ENCODE measurements at places on chromosomes 13 and 19. TPM values are rescaled to one million over a fixed set of nuclear protein-coding genes. Genes with fewer than 3 reads are reported as not detected.

DNA sequence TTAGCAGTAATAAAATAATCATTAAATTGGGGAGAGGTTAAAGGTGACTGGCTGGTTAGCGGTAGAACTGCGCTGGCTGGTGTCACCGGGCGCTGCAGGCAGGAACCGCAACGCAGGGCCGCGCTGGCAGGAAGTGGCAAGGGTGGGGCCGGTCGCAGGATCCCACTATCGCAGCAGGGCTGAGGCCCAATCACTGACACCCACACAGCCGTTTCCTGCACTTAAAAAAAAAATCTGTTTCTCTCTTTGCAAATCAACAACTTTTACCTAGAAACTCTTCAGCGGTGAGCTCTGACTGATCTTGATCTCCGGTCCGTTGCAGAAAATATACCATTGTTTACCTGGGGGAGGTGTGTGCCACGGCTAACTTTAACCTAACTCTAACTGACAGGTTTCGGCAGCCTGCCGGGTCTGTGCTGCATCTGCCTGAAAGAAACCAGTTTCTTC is 46.9 kb downstream of the KLF2 start:
- peaks cover 26% of the 10 kb centered on the region for H3K36me3 ChIP-seq
- no peaks in the 10 kb centered on the region for H3K4me1 ChIP-seq
- no peak overlapping the region for H3K4me3 ChIP-seq
- no peak for DNase-seq
- H3K27me3 ChIP-seq: no peaks in the 10 kb centered on the region

GRCh38 chr13:37701972-37702371 is 103.4 kb upstream of the POSTN start:
- H3K27ac ChIP-seq: no peak overlapping the region
- H3K27me3 ChIP-seq: no peaks in the 10 kb centered on the region
- peak; percentile 77 for DNase-seq
- no peaks in the 10 kb centered on the region for H3K36me3 ChIP-seq
- no peak overlapping the region for H3K4me3 ChIP-seq

DNA sequence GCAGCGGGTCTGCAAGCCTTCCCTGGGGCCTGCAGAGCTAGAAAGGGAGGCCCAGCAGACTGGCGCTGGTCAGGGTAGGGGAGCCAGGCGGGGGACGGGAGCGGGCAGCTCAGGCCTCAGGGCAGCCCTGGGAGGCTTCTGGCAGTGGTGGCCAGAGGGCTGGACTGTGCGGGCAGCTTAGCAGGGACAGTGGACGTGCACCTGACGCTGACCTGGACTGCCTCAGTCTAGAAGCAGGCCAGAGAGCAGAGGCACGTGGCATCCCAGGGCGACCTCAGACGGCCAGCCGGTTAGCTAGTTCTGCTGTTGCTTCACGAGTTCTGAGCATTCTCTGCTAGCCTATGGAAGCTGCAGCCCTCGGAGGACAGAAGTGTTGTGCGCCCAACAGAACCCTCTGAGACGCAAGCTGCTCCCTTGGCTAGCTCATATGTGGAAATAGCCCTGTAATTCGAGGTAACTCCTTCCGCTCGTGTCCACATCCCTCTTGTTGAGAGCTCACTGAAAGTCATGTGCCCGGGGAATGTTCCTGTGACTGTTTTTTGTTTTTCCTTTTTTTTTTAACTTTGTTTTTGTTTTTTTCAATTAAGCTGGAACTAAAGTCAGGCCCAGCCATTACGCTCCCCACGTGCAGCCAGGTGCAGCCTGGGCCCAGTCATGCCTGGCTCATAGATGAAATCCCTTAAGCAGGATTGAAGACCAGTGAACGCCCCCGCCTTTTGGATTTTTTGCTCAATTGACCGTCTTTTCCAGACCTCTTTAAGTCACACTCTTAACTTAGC is 1.9 kb upstream of the FAM174C start:
- no peak for DNase-seq
- H3K27me3 ChIP-seq: no peaks in the 10 kb centered on the region
- peaks cover 60% of the 10 kb centered on the region for H3K4me1 ChIP-seq
- peaks cover 48% of the 10 kb centered on the region for H3K36me3 ChIP-seq
- peak overlapping the region; percentile 99 for H3K27ac ChIP-seq

DNA sequence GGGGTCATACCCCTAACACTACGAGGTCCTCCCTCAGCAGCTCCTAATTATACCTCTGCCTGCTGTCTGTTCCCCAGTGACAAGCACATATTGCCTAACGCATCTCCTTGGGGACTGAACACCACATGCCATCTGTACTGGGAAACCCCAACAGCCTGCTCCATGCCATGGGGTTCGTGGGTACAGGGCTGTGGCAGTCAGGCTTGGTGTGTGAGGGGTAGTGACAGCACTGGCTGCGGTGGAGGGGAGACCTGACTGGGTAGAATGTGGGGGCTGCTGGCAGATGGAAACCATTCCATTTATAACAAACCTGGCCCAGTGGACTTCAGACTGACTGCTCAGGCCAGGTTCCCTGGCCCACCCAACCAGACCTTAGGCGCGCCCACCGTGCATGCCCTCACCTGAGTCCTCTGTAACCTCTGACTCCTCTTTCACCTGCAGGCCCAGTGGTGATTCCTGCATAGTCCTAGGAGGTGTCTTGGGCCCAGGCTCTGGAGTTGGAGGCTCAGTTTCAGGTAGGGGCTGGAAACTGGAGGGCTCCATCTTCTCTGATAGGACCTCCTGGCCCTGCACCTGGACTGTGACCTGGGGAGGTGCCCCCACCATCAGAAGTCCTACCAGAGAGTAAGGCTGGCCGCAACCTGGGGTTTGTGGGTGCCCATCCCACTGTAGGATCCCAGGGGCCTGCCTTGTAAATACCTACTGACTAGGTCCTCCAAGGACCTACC is 3.0 kb downstream of the MZF1 start:
- H3K27me3 ChIP-seq: no peaks in the 10 kb centered on the region
- no peak overlapping the region for H3K27ac ChIP-seq
- peaks cover 2% of the 10 kb centered on the region for H3K36me3 ChIP-seq
- DNase-seq: no peak
- no peak overlapping the region for H3K4me3 ChIP-seq
- peaks cover 10% of the 10 kb centered on the region for H3K4me1 ChIP-seq

DNA sequence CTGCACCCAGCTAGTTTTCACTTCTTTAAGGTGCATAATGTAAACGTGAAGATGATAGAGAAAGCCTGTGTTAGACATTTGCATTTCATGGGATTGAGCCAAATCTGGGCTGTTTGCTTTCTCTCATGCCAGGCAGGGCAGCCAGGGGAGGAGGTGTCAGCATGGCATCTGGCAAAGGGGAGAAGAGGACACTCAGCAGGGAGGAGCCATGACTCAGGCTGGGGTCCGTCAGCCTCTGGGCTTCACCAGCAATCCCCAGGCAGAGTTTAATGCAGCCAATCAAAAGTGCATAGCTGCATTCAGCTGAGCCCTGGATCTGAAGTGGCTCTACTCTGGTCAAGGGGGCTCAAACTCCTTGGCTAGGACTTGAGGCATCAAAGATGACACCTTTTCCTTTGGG is 23.5 kb downstream of the EBPL start:
- H3K4me1 ChIP-seq: peaks cover 11% of the 10 kb centered on the region
- no peaks in the 10 kb centered on the region for H3K27me3 ChIP-seq
- H3K4me3 ChIP-seq: no peak overlapping the region
- no peak for DNase-seq

DNA sequence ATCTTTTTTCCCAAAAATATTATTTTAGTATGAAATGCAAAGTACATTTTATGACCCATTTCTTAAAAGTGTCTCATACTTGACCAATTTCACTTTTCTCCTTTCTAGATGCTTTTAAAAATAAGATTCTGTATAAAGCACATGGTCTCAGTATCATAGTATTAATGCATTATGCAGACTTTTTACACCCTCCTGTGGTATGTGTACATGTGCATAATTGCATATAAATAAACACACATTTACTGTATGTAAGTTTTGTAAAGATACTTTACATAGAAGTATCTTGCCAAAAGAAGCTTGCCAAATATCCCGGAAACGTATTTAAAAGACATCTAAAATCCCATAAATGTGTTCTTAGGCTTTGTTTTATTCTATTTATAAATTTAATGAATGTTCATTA is 85.1 kb upstream of the MAB21L1 start:
- no peaks in the 10 kb centered on the region for H3K4me1 ChIP-seq
- no peak overlapping the region for H3K27ac ChIP-seq
- DNase-seq: no peak
- no peaks in the 10 kb centered on the region for H3K36me3 ChIP-seq
- H3K4me3 ChIP-seq: no peak overlapping the region

DNA sequence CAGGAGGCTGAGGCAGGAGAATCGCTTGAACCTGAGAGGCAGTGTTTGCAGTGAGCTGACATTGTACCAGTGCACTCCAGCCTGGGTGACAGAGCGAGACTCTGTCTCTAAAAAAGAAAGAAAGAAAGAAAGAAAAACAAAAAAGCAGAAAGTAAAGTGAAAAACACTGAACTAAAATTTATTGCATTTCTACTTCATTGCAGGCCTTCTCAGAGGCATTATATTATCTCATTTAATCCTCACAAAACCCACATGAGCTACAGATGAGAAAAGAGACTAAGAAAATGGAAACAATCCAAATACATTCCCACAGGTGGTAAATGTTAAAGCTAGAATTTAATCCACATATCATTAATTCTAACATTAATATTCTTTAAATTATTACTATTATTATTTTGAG is 147.2 kb upstream of the FREM2 start:
- no peak for DNase-seq
- no peaks in the 10 kb centered on the region for H3K4me1 ChIP-seq
- no peaks in the 10 kb centered on the region for H3K36me3 ChIP-seq
- H3K27ac ChIP-seq: no peak overlapping the region

- peak overlapping the region; percentile 56 for H3K27ac ChIP-seq
- H3K27me3 ChIP-seq: no peaks in the 10 kb centered on the region
- H3K4me3 ChIP-seq: no peak overlapping the region
- peak; percentile 13 for DNase-seq
- H3K36me3 ChIP-seq: no peaks in the 10 kb centered on the region
These were observed 71.5 kb downstream of the RUBCNL start for GRCh38 chr13:46315491-46316075.

GRCh38 chr13:50025436-50025835 is 10.2 kb downstream of the KCNRG start:
- H3K27ac ChIP-seq: no peak overlapping the region
- H3K27me3 ChIP-seq: no peaks in the 10 kb centered on the region
- no peak overlapping the region for H3K4me3 ChIP-seq
- no peak for DNase-seq
- peaks cover 5% of the 10 kb centered on the region for H3K4me1 ChIP-seq

DNA sequence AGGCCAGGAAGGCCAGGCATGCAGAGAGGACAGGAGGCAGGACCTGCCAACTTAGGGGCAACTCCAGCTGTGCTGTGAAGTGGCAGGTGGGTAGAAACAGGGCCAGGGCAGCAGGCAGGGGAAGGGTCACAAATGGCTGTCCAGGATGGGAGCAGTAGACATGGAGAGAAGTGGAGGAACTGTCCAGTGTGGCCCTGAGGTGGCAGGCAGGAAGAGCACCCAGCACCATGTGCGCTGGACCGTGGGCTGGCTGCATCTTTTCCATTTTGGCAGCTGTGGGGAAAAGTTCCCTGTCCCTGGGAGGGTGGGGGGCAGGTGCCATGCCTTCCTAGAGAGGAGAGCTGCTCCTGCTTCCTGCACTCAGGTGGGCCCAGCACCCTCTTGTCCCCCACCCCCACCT is 13.8 kb downstream of the DEDD2 start:
- no peaks in the 10 kb centered on the region for H3K27me3 ChIP-seq
- peaks cover 64% of the 10 kb centered on the region for H3K36me3 ChIP-seq
- no peaks in the 10 kb centered on the region for H3K4me1 ChIP-seq
- no peak for DNase-seq
- no peak overlapping the region for H3K27ac ChIP-seq

DNA sequence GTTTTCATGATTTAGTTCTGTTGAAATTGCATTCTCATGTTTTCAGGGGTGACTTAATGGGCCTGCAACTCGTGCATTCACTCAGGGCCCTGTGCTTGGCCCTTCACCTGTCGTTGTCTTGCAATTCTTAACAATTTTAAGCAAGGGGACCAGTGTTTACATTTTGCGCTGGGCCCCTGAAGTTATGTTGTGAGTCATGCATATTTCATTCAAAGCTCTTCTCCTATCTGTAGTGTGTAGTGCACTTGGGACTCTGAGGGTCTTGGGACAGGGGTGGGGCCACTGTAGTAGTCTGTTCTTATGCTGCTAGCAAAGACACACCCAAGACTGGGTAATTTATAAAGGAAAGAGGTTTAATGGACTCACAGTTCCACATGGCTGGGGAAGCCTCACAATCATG is 211.2 kb upstream of the RXFP2 start:
- no peaks in the 10 kb centered on the region for H3K4me1 ChIP-seq
- DNase-seq: no peak
- H3K4me3 ChIP-seq: no peak overlapping the region
- H3K27ac ChIP-seq: no peak overlapping the region
- H3K36me3 ChIP-seq: no peaks in the 10 kb centered on the region
- no peaks in the 10 kb centered on the region for H3K27me3 ChIP-seq

GRCh38 chr13:112073245-112074138 is 6.5 kb downstream of the SOX1 start:
- H3K36me3 ChIP-seq: peaks cover 27% of the 10 kb centered on the region
- peak overlapping the region; percentile 63 for H3K4me3 ChIP-seq
- H3K27ac ChIP-seq: peak overlapping the region; percentile 93
- no peak for DNase-seq

- no peak for DNase-seq
- H3K27me3 ChIP-seq: no peaks in the 10 kb centered on the region
- H3K4me1 ChIP-seq: peaks cover 7% of the 10 kb centered on the region
- H3K4me3 ChIP-seq: no peak overlapping the region
- H3K36me3 ChIP-seq: no peaks in the 10 kb centered on the region
- no peak overlapping the region for H3K27ac ChIP-seq
These were observed 6.9 kb downstream of the GIPR start for GRCh38 chr19:45674946-45675345.

DNA sequence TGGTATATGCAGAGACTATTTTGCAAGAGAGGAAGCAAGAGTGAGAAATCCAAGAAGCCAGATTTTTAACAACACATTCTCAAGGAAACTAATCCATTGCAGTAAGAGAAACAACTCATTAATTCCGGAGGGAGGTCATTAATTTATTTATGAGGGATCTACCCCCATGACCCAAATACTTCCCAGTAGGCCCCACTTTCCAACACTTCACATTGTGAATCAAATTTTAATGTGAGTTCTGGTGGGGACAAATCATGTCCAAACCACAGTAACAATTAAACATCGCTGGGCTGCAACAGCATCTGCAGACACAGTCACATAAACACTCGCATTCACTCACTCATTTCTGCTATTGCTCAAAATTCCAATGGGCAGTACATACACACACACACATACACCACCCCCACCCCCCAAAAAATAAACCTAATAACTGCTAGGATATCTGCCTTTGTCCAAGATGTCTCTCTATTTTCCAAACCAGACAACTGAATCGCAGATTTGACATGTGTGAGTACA is 1483.7 kb downstream of the PCDH9 start:
- H3K27me3 ChIP-seq: no peaks in the 10 kb centered on the region
- no peaks in the 10 kb centered on the region for H3K36me3 ChIP-seq
- no peak for DNase-seq
- no peak overlapping the region for H3K27ac ChIP-seq
- H3K4me3 ChIP-seq: no peak overlapping the region
- no peaks in the 10 kb centered on the region for H3K4me1 ChIP-seq

GRCh38 chr13:80070024-80070703 is 270.8 kb downstream of the SPRY2 start:
- H3K4me1 ChIP-seq: no peaks in the 10 kb centered on the region
- no peak for DNase-seq

- no peaks in the 10 kb centered on the region for H3K36me3 ChIP-seq
- H3K27ac ChIP-seq: no peak overlapping the region
- no peak for DNase-seq
- H3K27me3 ChIP-seq: peaks cover 11% of the 10 kb centered on the region
- no peak overlapping the region for H3K4me3 ChIP-seq
These were observed 142.2 kb downstream of the FGF9 start for GRCh38 chr13:21813110-21813509.

The ZNF790 gene
- 4.4 TPM for total RNA-seq

The ZNF560 gene
- 5.7 TPM for total RNA-seq

The ZNF625 gene
- 9.1 TPM for total RNA-seq

The FFAR3 gene
- total RNA-seq: 0.15 TPM

The ENOX1 gene
- total RNA-seq: 4.5 TPM

The C1QTNF9 gene
- not detected for total RNA-seq

All from A673 (cell line).